Stimulated activated CD8-positive, alpha-beta memory T cell treated with anti-CD3 and anti-CD28 coated beads, Interleukin-4, amount 100 ng/mL, for 1 hour (primary cell): ENCODE measurements at places on chromosomes 4 and X.

DNA sequence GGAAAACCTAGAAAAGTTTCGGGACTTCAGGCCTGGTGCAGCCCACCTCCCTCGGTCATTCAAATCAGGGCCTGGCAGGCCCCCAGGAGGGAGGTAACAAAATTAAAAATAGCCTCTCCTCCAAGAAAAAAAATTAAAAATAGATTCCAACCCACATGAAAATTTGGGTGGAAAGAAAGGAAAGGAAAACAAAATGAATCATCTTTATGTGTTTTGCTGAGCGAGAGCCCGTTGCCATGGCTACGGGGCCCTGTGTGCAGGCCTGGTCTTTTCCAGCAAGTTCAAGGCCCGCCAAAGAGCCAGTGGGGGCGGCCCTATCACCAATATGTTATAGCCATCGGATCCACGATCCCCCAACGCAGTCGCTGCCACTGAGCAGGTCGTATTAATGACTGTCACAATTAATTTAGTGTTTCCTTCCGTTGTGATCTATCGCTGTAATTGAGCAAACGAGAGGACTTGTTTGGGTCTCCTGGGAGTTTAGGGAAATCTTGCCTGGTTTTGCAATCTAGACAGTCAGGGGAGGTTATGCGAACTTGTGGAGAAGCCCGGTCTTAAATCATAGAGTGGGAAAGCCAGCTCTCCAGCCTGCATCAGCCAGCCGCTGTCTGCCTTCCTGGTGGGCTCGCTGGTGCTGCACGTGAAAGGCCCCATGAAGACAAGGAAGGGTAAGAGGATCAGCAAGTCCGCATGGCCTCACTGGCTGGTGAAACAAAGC, 452.4 kb downstream of the BCOR start:
- no peak for DNase-seq

DNA sequence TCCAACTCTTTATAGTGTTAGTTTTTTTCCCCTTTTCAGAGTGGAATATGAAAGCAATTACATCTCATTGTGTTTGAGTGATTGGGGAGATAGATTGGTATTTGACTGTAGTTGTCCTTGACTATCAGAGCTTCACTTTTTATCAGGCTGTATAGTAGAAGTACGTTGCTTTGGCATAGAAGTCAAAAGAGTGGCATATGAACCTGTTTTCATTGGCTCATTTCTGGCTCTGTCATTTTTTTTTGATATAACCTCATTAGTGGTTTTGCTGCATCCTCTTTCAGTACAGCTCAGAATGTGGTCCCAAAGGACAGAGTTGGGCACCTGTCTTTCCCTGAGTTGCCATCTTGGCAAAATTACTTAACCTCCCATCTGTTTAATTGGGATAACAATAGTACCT, 1.4 kb downstream of the TMA16 start:
- no peak for DNase-seq

DNA sequence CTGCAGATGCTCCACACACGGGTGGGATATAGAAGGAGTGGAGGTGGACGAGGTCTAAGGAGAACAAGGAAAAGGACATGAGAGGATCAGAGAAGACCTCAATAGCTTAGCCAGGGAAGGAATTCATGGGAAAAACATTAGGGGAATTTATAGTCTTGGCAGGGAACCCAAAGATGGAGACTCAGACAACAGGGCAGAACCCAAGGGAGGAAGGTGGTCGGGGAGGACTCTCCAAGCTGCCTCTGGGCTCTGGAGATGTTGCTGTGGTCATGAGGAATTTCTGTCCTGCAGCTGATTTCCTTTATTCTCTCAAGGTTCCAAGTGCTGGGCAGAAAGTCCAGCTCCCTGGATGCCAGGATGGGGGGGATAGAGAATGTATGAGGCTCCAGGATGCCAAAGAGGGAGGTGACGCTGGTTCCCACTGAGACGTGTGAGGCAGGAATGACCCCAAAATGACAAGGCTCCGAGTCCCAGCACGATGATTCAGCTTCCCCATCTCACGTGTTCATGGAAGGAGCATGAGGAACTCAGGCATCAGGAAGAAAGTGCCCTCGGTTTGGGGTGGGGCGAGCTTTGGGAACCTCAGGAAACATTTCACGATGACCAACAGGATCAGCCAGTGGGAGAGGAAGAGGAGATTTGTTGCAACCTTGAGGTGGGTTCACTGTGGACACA, 57.0 kb upstream of the PPP2R3B start:
- no peak for DNase-seq

DNA sequence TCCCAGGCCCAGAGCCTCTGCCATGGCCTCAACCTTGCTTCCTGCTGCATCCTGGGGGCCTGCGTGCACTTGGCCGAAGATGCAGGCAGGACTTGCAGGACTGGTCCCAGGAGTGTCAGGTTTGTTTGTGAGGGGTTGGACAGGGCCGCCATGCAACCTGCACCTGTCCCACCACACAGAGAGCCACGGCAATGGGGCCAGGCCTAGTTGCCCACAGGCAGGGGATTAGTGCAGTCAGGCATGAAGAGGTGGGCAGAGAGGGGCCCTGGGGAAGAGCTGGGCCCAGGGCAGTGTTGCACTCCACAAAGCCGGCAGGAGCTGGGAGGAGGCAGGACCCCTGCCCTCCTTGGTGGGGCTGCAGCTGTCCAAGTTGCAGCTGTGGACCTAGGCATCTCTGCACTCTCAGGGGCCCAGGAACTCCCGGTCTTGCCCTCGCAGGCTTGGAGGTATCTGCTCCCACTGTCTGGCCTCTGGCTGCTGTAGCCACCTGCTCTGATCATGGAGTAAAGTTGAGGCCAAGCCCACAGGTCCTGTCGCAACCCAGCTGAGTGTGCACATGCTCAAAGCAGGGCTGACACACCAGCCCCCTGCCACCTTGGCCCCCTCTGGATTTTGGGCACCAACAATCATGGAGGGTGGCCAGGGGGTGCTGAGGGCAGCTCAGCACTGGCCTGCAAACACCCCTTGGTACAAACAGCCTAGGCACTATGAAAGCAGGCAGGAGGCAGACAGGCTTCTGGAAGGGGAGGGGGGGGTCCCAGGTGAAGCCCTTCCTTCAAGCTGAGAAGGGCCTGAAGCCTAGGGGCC, 190.4 kb upstream of the PCDH10 start:
- DNase-seq: no peak

GRCh38 chr4:90080116-90080515, 47.1 kb upstream of the CCSER1 start:
- no peak for DNase-seq

DNA sequence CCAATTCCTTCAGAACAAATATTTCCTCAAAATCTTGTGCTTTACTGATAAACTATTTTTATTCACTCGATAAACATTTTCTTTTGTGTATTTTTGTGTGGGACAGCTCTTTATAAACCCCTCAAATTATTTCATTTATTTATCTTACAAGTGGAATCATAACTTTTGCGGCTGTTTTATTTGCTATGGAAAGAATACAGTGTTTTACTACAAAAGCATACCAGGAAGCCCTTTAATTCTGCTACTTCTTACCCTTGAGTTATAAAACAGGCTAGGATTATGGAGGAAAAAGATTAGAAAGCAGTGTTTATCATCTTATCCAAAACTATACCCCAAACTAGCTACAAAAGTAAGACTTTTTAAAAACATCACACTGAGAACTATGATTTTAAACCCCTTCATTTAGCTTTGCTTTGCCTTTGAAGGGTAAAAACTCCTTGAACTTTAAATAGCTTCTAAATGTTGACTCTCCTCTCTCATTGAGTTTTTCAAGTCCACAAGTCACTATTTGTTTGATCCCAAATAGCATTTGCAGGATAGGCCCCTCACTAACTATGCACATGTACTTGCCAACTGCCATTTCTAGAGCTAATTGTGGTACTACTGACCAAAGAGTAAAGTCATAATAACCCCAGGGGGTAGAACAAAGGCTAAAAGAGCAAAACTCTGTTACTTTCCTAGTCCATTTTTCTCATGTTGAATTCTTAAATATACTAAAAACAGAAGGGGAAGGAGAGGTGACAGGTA, 45.8 kb upstream of the SGMS2 start:
- no peak for DNase-seq

- DNase-seq: no peak
Measured at GRCh38 chr4:118734491-118735205, 49.5 kb downstream of the METTL14 start.

DNA sequence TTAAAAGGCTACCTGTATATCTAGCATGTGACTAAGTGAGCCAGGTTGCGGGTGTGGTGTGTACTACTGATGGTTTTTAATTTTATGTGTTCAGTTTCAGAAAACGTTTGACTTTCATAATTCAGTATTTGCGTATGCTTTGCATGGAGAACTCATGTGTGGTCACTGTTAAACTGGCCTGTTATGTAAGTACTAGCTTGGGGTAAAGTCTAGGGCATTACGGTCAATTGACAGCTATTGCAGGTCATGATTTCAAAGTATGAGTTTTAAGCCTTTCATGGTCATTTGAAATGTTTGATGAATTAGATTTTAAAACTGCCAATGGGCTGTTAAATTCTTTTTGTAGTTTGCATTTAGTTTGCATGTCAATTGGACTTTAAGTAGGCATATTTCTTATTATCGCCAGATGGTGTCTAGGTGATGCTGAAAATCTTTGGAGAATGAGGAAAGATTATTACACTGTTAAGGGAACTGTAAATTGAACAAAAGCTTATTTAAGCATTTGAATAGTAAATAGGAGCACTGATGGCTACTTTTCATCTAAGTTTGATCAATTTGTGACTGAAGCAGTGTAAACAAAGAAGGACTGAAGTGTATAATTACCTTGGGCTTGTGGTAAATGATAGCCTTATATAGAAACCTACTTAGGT, 563.4 kb downstream of the DACH2 start:
- DNase-seq: no peak

GRCh38 chr4:141026900-141027299, 106.4 kb downstream of the RNF150 start:
- DNase-seq: no peak

DNA sequence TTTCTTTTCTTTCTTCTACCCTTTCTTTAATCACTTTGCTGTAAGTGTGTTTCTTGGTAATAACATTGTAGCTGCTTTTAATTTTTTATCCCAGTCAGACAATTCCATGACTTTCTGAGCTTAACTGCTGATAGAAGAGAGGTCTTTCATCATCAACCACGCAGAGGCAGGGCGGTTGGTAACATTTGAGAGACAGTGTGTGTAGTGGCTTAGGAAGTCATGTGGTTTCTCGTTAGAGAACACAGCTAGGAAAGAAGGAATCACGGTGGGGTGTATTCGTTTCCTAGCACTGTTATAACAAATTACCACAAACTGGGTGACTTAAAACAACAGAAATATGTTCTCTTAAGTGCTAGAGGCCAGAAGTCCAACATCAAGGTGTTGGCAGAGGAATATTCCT, 11.5 kb downstream of the PRPS2 start:
- no peak for DNase-seq

DNA sequence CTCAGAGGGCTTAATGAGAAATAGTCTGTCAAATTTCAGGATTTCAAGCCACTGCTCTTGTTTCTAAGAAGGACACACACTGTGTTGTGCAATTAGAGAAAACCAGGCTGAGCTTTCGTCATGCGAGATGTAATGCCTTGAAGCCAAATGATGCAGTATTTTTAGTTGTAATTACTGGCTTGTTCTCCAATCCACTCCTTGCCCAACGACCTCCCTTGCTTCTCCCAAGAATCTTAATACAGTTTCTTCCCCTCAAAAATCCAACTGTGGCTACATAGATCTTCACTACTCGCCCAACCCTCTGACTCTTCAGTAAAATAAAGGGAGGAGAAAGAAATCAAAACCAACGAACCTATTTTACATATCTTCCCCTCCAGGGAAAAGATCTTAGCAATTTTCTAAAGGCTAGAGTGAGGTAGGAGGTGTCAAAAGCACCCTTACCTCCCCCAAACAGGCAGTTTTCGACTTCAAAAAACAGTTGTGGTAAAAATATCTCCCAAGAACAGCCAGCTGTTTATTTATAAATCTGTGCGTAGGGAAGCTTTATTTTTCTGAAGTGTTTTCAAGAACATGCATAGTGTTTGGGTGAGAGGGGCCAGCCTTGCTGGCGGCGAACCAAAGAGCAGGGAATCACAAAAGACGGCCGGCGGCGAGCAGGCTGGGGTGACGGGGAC, 68.7 kb downstream of the MGST2 start:
- DNase-seq: no peak

DNA sequence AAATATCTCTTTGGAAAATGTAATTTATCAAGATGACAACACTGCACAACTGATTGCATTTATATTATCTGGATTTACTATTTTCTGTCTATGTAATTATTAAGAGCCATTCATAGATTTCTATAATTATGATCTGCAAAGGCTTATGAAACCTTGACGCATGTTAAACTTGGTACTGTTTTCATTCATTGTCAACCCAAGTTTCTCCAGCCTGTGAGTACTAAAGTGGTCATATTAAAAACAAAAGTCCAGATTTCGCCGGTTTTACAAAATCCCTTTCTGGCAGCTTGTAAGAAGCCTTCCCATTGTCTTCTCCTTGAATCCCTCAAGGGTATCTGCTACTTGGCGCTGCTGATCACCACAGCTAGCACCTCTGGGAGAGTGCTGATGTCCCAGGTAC, 19.7 kb upstream of the GRPR start:
- no peak for DNase-seq

DNA sequence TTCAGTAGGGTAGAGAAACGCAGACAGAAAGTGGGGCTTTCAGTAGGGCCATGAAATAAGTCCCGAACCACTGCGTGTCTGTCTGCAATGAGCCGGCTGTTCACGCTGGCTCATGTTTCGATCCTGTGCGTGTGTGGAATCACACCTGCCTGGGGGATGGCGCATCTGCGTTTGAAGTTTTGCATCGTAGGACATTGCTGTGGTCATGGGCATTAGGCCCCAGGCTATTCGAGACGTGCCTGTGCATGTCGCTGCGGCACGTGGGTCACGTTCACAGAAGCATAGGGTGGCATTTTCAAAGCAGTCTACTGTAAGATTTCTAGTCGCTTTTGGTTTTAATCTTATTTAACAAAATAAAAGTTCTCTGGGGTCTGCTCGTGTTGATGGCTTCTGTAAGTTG, 25.5 kb upstream of the HGFAC start:
- no peak for DNase-seq

GRCh38 chr4:2395584-2395983, 22.9 kb downstream of the ZFYVE28 start:
- DNase-seq: no peak

DNA sequence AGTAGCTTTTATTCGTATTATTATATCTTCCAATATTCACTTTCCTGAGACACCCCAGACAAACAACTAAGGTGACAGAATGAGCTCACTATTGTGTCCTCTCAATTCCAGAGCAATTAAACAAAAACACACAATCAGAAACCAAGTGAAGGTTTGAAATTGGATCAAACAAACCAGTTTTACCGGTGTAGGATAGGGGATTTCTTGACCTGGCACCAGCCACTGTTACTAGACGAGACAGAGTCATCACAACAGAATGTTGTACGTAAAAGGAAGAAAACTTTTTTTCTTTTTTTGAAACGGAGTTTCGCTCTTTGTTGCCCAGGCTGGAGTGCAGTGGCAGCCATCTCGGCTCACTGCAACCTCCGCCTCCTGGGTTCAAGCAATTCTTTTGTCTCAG, 43.7 kb downstream of the LDOC1 start:
- DNase-seq: no peak

DNA sequence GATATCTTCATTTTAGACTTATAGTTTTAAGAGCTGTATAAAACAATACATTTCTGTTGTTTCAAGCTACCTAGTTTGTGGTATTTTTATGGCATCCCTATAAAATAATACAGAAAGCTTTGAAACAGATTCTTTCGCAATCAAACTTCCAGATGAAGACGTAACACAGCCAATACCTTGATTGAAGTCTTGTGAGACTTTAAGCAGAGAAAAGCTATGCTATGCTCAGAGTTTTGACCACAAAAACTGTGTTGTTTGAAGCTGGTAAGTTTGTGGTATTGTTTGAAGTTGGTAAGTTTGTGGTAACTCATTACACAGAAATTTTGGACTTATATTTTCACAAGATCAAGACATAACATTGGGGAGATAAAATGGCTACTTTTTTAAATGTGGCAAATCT, 201.8 kb upstream of the UGT8 start:
- no peak for DNase-seq

- DNase-seq: no peak
Measured at GRCh38 chrX:115693476-115693875, 132.5 kb downstream of the PLS3 start.
